ENCODE measurements at places on chromosomes 6 and 20. TPM values are rescaled to one million over a fixed set of nuclear protein-coding genes. Genes with fewer than 3 reads are reported as not detected.

Gene BEND6
- not detected for total RNA-seq

DNA sequence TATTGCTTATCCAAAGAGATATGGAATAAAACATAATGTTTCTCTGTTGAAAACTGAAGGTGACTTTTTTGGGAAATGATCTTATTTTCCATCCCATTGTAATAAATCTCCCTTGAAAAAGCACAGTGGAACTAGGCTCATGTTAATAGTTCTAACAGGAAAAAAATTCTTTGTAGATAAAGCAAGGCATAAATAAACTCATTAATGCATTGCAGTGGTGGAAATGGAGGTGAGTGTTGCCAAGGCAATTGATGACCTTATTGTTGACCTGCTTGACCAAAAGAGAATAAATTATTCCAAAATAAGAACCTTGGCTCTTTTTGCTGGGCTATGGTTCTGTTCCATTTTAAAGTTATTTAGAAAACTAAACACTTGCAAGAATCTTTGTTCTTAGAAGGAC lies 55.2 kb downstream of the TRMT11 start:
- no peak for DNase-seq
- H3K27ac ChIP-seq: no peak overlapping the region
- no peaks in the 10 kb centered on the region for H3K27me3 ChIP-seq

DNA sequence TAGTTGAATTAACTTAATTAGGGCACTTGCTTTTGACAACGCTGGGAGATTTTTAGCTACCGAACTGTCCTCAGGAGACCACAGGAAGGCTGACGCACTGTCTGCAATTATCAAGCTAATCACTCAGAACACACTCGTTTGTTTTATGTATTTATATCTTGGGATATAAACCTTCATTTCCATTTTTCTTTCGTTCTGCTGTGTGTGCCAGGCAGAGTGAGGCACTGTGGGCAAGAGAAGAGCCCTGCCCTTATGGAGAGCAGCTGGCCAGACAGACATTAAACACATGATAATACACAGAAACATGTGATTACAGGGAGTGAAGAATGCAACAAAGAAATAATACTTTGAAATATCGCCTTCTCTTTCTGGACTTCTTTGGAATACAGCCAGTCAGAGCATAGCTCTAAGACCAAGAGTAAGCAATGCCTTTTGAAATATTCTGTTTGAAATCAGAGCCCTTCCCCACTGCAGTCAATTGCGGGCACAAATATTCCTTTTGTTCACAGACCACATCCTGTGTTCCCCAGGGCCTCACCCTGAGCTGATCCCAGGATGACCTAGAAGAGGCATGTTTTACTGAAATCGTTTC lies 96.8 kb downstream of the ANKRD60 start:
- H3K4me3 ChIP-seq: no peak overlapping the region
- peaks cover 13% of the 10 kb centered on the region for H3K4me1 ChIP-seq
- no peaks in the 10 kb centered on the region for H3K36me3 ChIP-seq
- H3K27ac ChIP-seq: no peak overlapping the region
- H3K27me3 ChIP-seq: peaks cover 88% of the 10 kb centered on the region

DNA sequence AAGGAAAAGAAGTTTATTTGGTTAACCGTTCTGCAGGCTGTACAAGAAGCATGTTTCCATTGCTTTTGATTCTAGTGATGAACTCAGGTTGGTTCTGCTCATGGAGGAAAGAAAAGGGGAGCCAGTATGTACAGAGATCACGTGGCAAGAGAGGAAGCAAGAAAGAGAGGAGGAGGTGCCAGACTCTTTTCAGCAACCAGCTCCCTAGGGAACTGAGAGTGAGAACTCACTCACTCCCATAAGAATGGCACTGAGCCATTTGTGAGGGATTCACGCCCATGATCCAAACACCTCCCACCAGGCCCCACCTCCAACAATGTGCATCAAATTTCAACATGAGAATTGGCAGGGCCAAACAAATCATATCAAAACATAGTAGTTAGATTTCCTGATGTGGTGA lies 649.1 kb downstream of the EPM2A start:
- no peak overlapping the region for H3K27ac ChIP-seq
- no peaks in the 10 kb centered on the region for H3K36me3 ChIP-seq
- no peak overlapping the region for H3K4me3 ChIP-seq
- peaks cover 14% of the 10 kb centered on the region for H3K27me3 ChIP-seq
- no peaks in the 10 kb centered on the region for H3K4me1 ChIP-seq

DNA sequence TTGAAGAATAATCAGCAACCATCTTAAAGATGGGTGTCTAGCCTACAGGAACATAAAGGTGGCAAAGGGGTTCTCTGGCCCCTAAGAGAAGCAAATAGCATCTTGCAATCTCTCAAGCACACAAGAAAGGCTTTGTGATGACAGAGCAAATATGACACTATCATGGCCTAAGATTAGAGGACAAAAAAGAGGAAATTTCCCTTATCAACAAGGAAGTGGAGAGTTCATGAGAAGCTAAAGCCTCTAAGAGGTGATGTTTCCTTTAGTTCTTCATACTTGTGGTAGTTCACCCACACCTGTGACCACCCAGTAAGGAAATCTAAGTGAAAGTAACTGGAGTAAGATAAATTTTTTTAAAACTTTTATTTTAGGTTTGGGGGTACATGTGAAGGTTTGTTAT lies 88.4 kb downstream of the OLIG3 start:
- peaks cover 2% of the 10 kb centered on the region for H3K4me1 ChIP-seq
- H3K27me3 ChIP-seq: no peaks in the 10 kb centered on the region
- no peaks in the 10 kb centered on the region for H3K36me3 ChIP-seq
- no peak overlapping the region for H3K27ac ChIP-seq

Measured in activated naive CD8-positive, alpha-beta T cell treated with anti-CD3 and anti-CD28 coated beads for 36 hours (primary cell).